Activated CD4-positive, alpha-beta T cell treated with anti-CD3 and anti-CD28 coated beads, Interleukin-2, amount 50 U/mL, for 24 hours (primary cell): ENCODE measurements at places on chromosomes 2 and 18.

GRCh38 chr2:126221506-126221905 lies 434.5 kb upstream of the GYPC start:
- DNase-seq = no peak

- no peak for DNase-seq
Measured at GRCh38 chr2:128215897-128216642, 102.6 kb downstream of the HS6ST1 start.

- DNase-seq = no peak
Measured at GRCh38 chr2:194319222-194319992, 1337.6 kb upstream of the SLC39A10 start.

DNA sequence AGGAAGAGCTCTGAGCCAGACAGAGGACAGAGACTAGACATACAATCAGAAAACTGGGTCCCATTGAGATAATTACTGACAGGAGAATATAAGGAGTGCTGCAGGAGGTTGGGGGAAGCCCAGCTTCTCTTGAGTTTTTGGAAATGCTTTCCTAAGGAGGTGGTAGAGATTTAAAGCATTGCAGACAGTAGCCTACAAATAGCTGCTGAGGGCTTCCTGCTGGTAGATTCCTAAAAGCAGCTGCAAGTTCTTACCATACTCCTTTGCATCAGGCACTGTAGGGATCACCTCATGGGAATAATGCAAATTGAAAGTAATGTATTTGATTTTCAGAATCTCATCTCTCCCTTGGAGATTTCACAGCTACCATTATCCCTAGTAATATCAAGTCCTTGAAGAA lies 902.6 kb upstream of the GCFC2 start:
- no peak for DNase-seq

GRCh38 chr2:96396602-96397001 lies 61.0 kb downstream of the NCAPH start:
- no peak for DNase-seq
